ENCODE measurements at places on chromosomes 3 and 15. TPM values are rescaled to one million over a fixed set of nuclear protein-coding genes. Genes with fewer than 3 reads are reported as not detected.
A peak's percentile ranks its signal among the peaks of the same experiment; 100 is the strongest.

DNA sequence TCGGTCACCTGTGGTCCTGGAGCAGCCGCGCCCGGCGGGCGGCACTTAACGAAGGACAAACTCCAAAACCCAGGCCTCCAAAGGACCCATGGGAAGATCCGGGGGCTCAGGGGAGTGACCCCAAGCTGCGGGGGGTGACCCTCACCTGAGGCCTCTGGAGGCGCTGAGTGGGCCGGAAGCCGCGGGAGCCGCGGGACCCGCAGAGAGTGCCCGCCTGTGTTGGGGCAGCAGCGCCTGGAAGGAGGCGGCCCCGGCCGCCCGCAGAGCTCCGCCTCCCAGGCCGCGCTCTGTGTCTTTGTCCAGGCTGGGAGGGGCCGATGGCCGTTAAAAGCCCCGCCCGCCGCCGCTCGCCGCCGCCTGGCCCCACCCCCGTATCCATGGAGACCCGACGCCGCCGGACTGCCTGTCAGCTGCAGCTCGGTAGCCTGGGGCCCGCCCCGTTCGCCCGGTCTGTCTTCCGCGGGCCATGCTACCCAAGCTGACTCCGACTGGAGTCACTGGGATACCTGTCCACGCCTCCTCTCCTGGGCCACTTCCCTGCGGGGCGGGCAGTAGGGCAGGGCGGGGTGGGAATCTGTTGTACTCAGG, 15.3 kb upstream of the FANCD2 start:
- DNase-seq, result peak; percentile 82
- no peaks in the 10 kb centered on the region for H3K36me3 ChIP-seq
- H3K4me1 ChIP-seq, result peaks cover 28% of the 10 kb centered on the region
- no peaks in the 10 kb centered on the region for H3K27me3 ChIP-seq

LMCD1 gene
- total RNA-seq, result 26.5 TPM

SERPINI1 gene
- 4.4 TPM for total RNA-seq

DNA sequence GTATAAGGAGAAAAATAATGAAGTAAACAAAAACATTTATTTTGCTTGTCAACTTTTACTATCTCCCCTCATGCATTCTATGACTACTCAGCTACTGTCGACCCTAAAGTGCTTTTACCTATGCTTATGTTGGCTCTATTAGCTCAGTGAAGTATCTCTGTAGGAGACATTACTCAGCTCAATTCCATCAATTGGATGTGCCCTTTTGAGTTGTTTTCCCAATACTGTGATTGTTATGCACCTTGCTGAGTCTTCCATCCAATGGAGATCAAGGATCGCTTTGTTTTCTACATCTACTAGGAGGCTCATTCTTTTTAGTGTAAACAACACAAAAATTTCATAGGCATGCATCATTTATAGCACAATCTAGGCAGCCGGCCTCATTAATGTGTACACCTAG, 403.8 kb upstream of the ARL6 start:
- no peaks in the 10 kb centered on the region for H3K4me1 ChIP-seq
- H3K4me3 ChIP-seq, result no peak overlapping the region
- H3K36me3 ChIP-seq, result no peaks in the 10 kb centered on the region

IL17RD gene
- total RNA-seq, result 4.4 TPM

PEX11A gene
- 6.5 TPM for total RNA-seq

Measured in esophagus squamous epithelium (tissue), 5 donors.